ENCODE measurements at places on chromosomes 1 and 21.

DNA sequence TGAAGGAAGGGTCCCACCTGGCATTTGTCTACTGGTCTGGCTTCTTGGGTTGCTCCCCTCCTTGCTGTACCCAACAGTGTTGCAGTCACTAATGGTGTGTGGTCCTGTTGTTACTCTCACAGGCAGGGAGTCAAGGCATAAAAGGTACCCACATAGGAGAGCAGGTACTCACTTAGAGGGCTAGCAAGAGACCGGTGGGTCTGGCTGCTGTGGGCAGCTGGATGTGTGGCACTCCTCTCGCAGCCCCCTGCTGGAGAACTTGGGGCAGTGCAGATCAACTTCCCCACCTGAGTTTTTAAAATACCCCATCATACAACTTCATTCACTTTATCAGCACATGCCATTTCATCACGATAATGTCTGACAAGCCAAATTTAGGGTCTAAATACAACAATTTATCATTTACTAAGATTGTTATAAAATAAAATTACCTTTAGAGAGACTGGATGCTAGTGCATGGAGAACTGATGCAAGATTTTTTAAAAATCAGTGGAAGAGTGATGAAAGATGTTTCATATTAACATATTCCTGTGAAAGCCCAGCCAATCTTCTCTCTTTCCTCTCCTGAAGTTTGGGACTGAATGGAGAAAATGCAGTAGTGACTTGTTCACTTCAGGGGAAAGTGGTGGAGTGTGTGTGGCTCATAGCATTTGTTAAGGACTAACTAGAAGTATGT is 42.8 kb downstream of the ACP6 start:
- H3K4me1 ChIP-seq: peaks cover 39% of the 10 kb centered on the region
- no peaks in the 10 kb centered on the region for H3K27me3 ChIP-seq
- H3K27ac ChIP-seq: no peak overlapping the region
- peak; percentile 45 for DNase-seq
- H3K36me3 ChIP-seq: peaks cover 3% of the 10 kb centered on the region

- no peaks in the 10 kb centered on the region for H3K36me3 ChIP-seq
- DNase-seq: no peak
- no peaks in the 10 kb centered on the region for H3K27me3 ChIP-seq
- peaks cover 18% of the 10 kb centered on the region for H3K4me1 ChIP-seq
Measured at GRCh38 chr1:91591175-91591974, 90.7 kb downstream of the CDC7 start.

DNA sequence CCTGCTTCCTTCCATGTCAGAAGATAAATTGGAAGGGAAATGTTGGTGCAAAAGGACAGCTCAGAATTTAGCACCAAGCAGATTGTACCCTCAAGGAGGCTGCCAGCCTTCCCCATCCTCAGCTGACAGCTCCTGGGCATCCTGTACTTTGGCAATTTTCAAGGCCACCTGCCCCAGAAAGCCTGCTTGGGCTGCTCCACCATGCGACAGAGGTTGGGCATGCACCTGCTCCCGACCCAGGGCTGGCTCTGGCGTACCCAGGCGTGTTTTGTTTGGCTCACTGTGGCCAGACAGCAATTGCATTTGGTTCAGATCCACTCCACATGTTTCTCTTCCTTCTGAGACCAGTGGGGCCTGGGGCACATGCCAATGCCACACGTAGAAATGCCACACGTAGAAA is 547.8 kb downstream of the NPHP4 start:
- no peak overlapping the region for H3K27ac ChIP-seq
- H3K27me3 ChIP-seq: no peaks in the 10 kb centered on the region
- no peaks in the 10 kb centered on the region for H3K36me3 ChIP-seq

- H3K4me1 ChIP-seq: no peaks in the 10 kb centered on the region
- H3K27me3 ChIP-seq: peaks cover 84% of the 10 kb centered on the region
- H3K36me3 ChIP-seq: no peaks in the 10 kb centered on the region
- H3K27ac ChIP-seq: no peak overlapping the region
Measured at GRCh38 chr1:22556391-22557104, 6.7 kb upstream of the EPHA8 start.

DNA sequence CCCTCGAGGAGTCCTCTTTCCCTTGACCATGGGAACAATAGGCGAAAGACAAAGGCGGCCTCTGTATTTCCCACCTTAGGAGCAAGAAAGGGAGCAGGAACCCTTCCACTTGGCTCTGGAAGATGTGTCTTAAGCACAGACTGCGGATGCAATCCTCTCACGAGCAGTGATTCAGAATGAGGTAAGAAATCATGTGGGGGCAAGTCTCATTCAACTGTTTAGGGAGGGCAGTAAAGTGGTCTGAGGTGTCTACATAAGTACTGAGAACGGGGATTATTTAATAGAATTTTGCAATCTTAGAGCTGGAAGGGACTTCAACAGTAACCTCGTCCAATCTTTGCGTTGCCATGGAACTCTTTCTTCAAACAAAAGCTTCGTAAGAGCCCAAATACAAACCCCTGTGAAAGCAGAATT is 1.6 kb upstream of the DYRK3 start:
- H3K4me3 ChIP-seq: peak overlapping the region; percentile 52
- no peak overlapping the region for H3K27ac ChIP-seq
- no peaks in the 10 kb centered on the region for H3K36me3 ChIP-seq

- H3K4me1 ChIP-seq: no peaks in the 10 kb centered on the region
- no peak overlapping the region for H3K27ac ChIP-seq
- H3K4me3 ChIP-seq: no peak overlapping the region
- H3K27me3 ChIP-seq: peaks cover 10% of the 10 kb centered on the region
Measured at GRCh38 chr1:31203215-31203614, 36.5 kb downstream of the NKAIN1 start.

Data from naive thymus-derived CD8-positive, alpha-beta T cell (primary cell).